ENCODE measurements at places on chromosomes 3 and 15.

DNA sequence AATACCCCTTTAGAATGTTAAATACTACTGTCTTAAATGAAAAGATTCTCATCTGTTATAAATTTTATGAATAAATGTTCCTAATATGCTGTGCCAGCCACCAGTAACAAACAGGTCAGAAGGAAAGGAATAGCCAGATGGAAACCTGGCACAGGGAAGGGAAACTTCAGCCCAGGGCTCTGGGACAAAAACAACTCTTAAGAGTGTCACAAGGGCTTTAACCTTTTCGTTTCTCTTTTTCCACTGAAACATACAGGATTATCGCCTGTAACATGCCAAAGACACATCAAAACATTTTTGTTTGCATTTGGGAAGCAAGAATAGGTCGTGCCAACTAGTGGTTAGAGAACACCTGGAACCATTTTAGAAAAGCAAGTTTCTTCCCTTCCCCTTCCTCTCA, 109.0 kb upstream of the NEDD4 start:
- no peak for DNase-seq

DNA sequence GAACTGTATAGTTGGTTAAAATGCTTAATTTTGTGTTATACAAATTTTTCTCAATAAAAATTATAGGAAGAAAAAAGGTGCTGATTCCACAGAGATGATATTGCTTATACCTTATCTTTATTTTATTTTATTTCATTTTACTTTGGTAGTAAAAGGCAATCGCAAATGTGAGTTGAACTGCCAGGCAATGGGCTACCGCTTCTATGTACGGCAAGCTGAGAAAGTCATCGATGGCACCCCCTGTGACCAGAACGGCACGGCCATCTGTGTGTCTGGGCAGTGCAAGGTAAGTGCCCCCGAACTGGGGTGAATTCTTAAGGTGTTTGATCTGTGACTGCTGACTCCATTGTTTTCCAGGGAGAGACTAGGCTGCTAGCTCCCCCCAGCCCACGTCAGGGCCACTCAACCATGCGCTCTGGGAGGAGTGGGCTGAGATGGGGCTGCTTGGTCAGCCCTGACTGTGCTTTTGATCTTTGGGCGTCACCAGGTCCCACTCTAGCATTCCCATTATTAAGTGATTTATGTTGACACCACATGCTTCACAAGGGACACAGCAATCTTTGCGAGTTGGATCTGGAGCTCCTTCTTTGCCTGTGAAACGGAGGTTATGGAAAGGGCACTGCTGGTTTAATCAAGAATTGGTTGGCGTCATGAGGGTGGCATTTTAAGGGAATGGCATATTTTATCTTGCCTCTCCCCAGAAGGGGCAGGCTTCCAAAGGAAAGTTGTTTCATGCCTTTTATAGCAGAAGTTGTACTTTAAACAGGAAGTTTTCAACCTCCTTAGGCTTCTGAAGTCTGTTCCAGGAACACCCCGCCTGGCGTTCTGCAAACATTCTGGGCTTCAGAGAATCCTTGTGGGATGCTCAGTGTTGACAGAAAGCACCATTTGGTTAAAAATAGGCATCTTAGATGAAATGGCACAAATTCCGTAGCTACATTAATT, 296.5 kb downstream of the THSD4 start:
- no peak for DNase-seq

GRCh38 chr3:98732286-98733052, 30.7 kb upstream of the ST3GAL6 start:
- DNase-seq, result no peak

DNA sequence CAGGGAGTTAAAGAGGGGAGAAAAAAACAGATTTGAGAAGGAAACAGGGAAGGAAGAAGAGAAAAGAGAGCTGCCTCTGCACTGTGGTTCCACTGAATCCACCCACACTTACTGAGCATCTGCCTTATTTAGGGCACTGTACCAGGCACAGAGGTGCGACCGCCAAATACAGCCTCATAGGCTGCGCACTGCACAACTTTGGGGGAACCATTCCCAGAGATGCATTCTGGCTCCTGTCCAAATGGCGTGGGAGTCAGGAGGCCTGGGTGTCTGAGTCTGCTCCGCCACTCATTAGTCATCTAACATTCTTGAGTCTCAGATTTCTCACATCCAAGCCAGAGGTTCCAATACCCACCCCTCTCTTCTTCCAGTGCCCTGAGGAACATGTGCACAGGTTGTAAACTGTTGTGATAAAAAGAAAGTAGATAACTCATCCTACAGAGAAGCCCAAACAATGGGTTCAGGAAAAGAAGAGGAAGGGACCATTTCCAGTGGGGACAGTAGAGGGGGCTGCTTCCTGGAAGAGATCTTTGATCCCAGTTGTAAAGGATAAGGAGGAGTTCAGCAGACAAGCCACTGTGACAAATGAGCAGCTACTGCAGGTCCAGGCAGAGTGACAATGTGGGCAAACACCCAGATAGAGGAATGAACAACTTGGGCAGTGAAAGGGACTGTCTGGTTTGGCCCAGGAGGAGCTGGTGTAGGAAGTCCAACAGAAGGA, 254.6 kb downstream of the UACA start:
- no peak for DNase-seq
